ENCODE measurements at places on chromosomes 1 and 21. TPM values are rescaled to one million over a fixed set of nuclear protein-coding genes. Genes with fewer than 3 reads are reported as not detected.

The PLA2G4A gene
- total RNA-seq, result 2.0 TPM

The HSD11B1 gene
- 0.36 TPM for total RNA-seq

The NCMAP gene
- total RNA-seq, result not detected

The GJA4 gene
- not detected for total RNA-seq

The ATP1A4 gene
- not detected for total RNA-seq

The PEAR1 gene
- 0.09 TPM for total RNA-seq

The IGSF9 gene
- not detected for total RNA-seq

All from T-helper 2 cell treated with Interferon-gamma antibody and Interleukin-4, amounts not matched to agents 100 ng/mL and 5 ng/mL, for 36 hours (primary cell).